ENCODE measurements at places on chromosomes 2 and 18.

DNA sequence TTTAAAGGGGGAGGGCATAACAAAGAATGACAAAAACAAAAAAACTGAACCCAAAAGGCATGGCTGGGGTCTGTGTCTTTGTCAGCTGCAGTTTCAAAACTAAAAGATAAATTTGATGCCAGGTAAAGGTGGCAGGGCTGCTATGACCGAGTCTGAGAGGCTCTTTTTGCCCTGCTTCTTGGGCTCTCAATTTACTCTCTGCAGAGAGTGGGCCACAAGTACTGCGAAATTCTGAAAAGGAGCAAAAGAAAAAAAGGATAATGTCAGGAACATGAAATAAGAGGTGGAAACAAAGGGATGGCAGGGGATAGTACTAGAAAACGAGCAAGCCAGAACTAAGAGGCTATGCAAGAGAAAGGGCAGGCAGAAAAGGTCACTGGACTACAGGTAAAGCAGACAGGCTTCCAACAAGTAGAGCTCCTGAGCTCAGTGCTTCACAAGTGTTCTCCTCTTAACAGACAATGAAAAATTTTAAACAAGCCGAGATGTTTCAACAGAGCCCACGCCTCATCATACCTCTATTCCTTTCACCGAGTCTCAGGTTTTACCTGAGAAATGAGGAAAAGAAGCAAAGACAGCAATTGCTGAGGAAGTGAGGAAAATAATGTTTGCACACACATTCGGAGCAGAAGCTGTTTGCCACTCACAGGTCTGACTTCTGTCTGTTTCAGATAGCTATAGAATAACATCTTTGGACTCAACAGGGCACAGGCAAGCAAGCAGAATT lies 7.3 kb downstream of the IRS1 start:
- no peak for DNase-seq

- DNase-seq, result no peak
These were observed 168.4 kb downstream of the LTBP1 start for GRCh38 chr2:33115196-33115595.

DNA sequence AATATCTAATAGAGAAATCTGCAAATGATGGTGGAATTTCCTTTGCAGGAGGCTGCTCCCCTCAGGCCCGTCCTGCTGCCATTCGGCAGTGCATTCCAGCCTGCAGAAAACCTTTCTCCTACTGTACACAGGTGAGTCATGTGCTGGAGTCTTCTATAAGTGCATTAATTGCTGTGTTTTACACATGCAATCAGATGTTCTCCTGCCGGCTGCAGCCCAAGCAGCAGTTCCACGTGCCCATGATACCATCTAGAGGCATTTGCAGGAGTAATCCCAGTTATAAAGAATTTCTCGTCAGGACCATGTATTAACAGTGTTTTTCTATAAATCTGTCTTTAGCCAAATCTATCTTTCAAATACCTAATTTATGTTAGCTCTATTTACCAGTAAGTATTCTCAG lies 304.7 kb upstream of the HNMT start:
- no peak for DNase-seq

- DNase-seq, result no peak
These were observed 48.0 kb upstream of the MRPL33 start for GRCh38 chr2:27723372-27724144.

GRCh38 chr18:3603421-3604234 lies 153.7 kb downstream of the TGIF1 start:
- no peak for DNase-seq

DNA sequence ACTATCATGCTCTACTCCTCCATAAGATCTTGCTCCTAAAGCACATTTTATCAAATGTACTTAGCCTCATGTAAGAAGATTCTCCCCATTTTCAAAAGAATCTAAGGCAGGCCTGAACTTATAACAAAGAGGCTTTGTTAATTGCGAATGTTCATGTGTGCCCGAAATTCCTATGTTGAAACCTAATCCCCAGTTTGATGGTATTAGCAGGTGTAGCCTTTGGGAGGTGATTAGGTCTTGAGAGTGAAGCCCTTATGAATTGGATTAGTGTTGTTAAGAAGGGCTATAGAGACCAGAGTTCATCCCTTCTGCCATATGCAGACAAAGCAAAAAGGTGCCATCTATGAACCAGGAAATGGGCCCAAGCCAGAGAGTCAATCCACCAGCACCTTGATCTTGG lies 234.5 kb downstream of the PAX3 start:
- no peak for DNase-seq

GRCh38 chr18:10293966-10294365 lies 160.5 kb upstream of the APCDD1 start:
- no peak for DNase-seq

DNA sequence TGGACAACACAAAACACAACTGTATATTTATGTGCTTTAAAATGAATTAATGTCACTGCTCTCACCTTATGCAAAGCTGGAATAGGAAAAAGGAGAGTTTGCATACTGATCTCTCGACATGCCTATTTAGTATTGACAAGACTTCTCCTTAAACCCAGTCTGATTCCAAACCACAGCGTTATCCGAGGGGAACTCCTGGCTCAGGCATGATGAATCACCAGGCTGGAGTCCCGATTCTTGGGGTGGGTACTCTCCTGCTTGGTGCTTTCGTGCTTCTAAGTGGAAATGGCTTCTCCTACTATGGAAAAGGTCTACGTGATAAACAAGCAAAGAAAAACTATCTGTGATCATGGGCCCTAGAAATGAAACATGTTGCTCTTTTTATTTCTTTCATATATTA lies 88.9 kb upstream of the SLC35G4 start:
- DNase-seq, result no peak

GRCh38 chr2:217270485-217271121 lies 410.7 kb upstream of the TNP1 start:
- no peak for DNase-seq

GRCh38 chr2:239132156-239132709 lies 268.6 kb downstream of the HDAC4 start:
- no peak for DNase-seq

- DNase-seq, result no peak
These were observed 14.4 kb downstream of the CTIF start for GRCh38 chr18:48553236-48553635.

Data from activated CD4-positive, CD25-positive, alpha-beta regulatory T cell treated with anti-CD3 and anti-CD28 coated beads, Interleukin-2, amount 50 U/mL, for 16 hours (primary cell).